ENCODE measurements at places on chromosomes 2 and 18.

- no peak for DNase-seq
These were observed 70.0 kb downstream of the ACKR3 start for GRCh38 chr2:236639461-236640235.

DNA sequence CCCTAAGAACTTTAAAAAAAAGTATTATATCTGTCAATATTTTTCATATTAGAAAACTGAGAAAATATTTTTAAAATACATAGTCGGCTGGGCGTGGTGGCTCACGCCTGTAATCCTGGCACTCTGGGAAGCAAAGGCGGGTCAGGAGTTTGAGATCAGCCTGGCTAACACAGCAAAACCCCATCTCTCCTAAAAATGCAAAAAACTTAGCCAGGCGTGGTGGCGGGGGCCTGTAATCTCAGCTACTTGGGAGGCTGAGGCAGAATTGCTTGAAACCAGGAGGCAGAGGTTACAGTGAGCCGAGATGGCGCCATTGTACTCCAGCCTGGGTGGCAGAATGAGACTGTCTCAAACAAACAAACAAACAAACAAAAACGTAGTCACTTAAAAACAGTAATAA is 5.1 kb upstream of the KCMF1 start:
- DNase-seq: no peak

GRCh38 chr2:106062627-106063026 is 131.5 kb downstream of the UXS1 start:
- DNase-seq: no peak

DNA sequence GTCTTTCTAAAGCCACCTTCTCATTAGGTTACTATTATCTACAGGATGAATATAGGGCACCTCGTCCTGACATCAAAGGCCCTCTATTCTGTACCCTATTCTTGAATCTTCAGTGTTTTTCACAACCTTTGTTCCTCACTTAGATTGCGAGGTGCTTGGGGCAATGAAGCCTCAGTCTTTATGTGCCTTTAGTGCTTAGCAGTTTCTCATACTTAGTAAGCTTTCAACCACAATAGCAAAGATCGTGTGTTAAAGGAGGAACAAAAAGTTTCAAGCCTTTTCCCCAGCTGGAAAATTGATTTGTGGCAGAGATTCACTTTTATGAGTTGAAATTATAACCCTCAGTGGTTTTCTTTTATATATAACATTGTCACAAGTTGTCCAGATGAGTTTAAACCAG is 226.9 kb downstream of the MYO3B start:
- DNase-seq: no peak

DNA sequence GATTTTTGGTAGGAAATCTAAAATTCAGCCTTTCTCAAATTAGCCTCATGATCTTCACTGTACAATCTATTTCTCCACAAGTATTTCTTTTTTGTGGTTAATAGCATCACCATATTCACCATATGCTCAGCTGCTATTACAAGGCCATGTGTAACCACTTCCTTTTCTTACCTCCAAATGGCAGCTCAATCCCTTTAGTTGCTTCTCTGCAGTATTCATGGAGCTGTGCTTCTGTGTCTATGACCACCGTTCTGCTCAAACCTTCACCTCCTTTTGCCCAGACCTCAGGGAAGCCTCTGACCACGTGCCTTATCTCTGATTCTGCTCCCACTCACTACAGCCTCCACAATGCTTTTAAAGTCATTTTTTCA is 126.7 kb upstream of the TMEM200C start:
- no peak for DNase-seq
